NCI-H2171 (cell line): ENCODE measurements at places on chromosomes 12 and 14.

DNA sequence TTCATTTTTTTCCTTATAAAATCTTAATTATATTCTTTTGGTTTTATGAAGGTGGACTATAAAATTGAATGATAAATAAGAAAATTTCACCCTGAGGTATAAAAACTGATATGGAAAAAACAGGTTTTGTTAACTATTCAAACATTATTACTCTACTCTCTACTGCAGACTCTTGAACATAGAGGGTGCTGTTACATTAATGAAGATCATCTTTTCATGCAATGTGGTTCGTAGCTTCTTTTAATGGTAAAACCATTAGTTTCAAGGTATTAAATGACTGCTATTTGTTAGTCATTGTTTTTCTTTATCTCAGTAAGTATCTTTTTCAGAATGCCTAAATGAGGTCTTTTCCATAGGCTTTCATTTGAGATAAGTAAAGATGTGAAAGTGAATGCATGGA, 510.4 kb downstream of the SLC16A7 start:
- no peak for DNase-seq

- no peak for DNase-seq
Observed at GRCh38 chr14:100239211-100239839, 381 bp downstream of the YY1 start.

GRCh38 chr14:79175671-79176070, 1005.5 kb downstream of the NRXN3 start:
- no peak for DNase-seq

GRCh38 chr12:55829967-55830600, 697 bp upstream of the DNAJC14 start:
- DNase-seq = peak; percentile 53

GRCh38 chr14:93977171-93977570, 801 bp upstream of the ASB2 start:
- DNase-seq = no peak

- no peak for DNase-seq
Observed at GRCh38 chr12:2212971-2213869, 160.4 kb downstream of the CACNA1C start.

- no peak for DNase-seq
Observed at GRCh38 chr14:69632593-69633151, 21.3 kb downstream of the SUSD6 start.

DNA sequence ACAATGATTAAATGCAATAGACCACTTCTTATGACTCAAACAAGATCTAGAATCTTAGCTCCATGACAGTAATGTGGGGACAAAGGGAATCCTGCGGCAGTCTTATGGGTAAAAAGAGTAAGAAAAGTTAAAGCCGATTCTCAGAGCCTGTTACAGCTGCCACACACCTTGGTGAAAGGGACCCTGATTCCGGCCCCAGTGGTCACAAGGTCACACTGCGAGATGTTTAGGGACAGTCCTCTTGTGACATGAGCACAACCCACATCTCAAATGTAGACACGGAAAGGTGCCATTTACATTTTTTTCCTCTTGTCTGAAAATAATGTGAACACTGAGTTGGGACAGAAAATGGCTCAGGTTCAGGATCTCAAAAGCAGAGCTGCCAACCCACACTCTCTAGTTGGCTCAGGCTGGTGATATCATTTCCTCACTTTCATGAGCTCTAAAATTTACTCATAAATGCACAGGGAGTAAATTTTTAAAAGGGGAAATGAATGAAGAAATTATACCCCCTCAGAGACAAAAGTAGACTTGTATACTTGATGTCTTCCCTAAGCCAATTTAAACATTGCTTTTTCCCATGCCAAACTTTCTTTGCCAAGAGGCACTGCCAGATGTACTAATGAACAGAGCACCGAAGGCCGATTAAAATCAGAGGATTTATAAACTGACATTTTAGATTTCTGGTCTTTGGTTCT, 113.1 kb upstream of the OVCH1 start:
- DNase-seq = no peak

- DNase-seq = no peak
Observed at GRCh38 chr12:938810-939209, 10.7 kb downstream of the RAD52 start.

- DNase-seq = no peak
Observed at GRCh38 chr12:122946690-122947341, 19.4 kb downstream of the ABCB9 start.

GRCh38 chr14:65304239-65304638, 108.3 kb upstream of the FUT8 start:
- no peak for DNase-seq

DNA sequence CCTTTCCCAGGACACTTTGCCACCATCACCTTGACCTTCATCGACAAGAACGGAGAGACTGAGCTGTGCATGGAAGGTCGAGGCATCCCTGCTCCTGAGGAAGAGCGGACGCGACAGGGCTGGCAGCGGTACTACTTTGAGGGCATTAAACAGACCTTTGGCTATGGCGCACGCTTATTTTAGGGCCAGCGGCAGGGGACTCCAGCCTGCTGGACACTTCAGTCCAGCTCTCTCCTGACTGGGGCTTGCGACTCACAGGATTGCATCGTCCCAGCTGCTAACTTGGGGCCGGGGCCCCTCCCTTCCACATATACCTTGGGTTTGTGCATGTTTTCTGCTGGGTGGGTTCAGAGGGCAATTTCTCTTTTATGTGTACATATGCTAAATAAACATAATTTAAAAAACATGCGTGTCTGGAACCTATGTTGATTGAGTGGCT, 11.2 kb downstream of the AHSA1 start:
- no peak for DNase-seq

DNA sequence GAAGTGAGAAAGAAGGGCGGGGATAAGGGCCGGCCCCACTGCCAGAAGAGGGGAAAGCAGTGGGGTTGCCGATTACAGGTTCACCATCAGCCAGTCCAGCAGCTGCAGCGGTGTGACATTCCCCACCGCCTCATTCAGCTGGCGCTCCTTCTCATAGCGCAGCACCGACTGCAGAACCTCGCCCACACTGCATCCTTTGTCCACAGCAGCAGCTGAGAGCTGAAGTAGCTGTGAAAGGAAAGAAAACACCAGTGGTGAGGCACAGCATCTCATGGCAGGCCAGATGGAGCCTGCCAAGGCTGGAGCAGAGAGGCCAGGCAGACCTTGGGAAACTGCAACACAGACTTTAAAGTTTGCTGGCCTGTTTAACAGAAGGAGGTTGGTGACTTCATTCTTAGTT, 33.2 kb downstream of the AKAP3 start:
- no peak for DNase-seq
